ENCODE measurements at places on chromosomes 3 and 15. TPM values are rescaled to one million over a fixed set of nuclear protein-coding genes. Genes with fewer than 3 reads are reported as not detected.

DNA sequence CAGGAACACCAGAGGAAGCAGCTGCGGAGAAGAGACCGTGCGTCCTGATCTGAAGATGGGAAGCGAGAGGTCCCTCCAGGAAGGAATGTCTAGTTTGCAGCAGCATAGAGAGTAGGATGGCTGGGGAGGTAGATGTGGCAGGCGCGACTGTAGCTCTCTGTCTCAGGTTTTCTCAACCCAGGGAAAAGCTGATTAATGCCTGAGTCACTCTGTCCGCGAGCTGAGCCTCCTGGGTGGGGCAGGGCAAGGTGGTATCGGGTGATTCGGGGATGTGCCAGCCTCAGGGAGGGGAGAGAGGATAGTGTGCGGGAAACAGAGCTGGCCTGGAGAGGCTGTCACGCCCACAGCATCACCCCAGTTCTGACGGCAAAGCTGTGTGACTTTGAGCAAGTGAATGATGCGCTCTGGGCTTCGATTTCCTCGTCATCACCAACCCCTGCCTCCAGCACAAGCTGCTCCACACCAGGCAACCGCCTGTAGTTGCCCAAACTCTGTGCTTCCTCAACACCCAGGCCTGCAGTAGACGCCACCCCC is 28.4 kb downstream of the CPN2 start:
- peaks cover 7% of the 10 kb centered on the region for H3K4me1 ChIP-seq
- no peak for DNase-seq

- peaks cover 74% of the 10 kb centered on the region for H3K36me3 ChIP-seq
- no peak overlapping the region for H3K4me3 ChIP-seq
- no peak for DNase-seq
- no peaks in the 10 kb centered on the region for H3K4me1 ChIP-seq
- H3K27me3 ChIP-seq: no peaks in the 10 kb centered on the region
These were observed 15.0 kb downstream of the ATR start for GRCh38 chr3:142563496-142563997.

- H3K27ac ChIP-seq: no peak overlapping the region
- H3K4me3 ChIP-seq: no peak overlapping the region
- no peaks in the 10 kb centered on the region for H3K36me3 ChIP-seq
- no peaks in the 10 kb centered on the region for H3K4me1 ChIP-seq
These were observed 116.8 kb upstream of the CNTN6 start for GRCh38 chr3:976006-976405.

Gene A4GNT
- total RNA-seq: 0.41 TPM

GRCh38 chr3:142604940-142605339 is 8.7 kb downstream of the PLS1 start:
- no peaks in the 10 kb centered on the region for H3K27me3 ChIP-seq
- H3K4me3 ChIP-seq: no peak overlapping the region
- H3K27ac ChIP-seq: no peak overlapping the region
- no peak for DNase-seq
- H3K36me3 ChIP-seq: no peaks in the 10 kb centered on the region

Gene RBP2
- total RNA-seq: 3.1 TPM

- no peak overlapping the region for H3K27ac ChIP-seq
- H3K4me1 ChIP-seq: peaks cover 14% of the 10 kb centered on the region
These were observed 193.9 kb upstream of the UBE2E1 start for GRCh38 chr3:23611737-23612295.

DNA sequence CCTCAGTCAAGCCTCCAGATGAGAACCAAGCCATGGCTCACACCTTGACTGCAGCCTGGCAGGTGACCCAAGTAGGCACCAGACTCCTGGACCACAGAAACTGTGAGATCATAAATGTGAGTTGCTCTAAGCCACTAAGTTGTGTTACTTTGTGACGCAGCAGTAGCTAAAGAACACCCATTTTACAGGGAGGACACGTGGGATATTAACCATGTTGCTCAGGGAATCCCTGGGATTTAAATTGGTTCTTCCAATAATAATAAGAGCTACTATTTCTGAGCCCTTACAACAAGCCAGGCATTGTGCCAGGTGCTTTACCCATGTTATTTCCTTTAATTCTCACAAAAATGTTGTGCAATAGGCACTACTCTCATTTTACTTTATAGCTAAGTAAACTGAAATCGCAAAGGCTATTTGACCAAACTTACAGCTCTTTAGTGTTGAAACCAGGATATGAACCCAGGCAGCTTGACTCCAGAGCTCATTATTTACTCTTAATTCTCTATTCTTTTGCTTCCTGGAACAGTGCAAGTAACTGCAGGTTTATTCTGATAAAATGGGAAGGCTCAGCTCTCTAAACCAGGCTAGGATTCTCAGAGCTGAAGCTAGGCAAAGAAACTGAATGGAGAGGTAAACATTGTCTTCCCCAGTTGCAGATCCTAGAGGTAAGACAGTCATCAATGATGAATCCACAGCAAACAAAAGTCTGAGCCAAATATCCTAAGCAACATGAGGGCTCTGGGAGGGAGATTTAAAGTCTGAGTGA is 294.4 kb downstream of the KBTBD8 start:
- peak; percentile 51 for DNase-seq
- peaks cover 8% of the 10 kb centered on the region for H3K4me1 ChIP-seq
- H3K36me3 ChIP-seq: no peaks in the 10 kb centered on the region
- H3K27me3 ChIP-seq: no peaks in the 10 kb centered on the region
- H3K4me3 ChIP-seq: no peak overlapping the region
